MCF 10A (cell line): ENCODE measurements at places on chromosomes 7 and 10. TPM values are rescaled to one million over a fixed set of nuclear protein-coding genes. Genes with fewer than 3 reads are reported as not detected.

ZNF736 gene
- total RNA-seq, result 9.2 and 13.1 TPM in 2 replicates

DNA sequence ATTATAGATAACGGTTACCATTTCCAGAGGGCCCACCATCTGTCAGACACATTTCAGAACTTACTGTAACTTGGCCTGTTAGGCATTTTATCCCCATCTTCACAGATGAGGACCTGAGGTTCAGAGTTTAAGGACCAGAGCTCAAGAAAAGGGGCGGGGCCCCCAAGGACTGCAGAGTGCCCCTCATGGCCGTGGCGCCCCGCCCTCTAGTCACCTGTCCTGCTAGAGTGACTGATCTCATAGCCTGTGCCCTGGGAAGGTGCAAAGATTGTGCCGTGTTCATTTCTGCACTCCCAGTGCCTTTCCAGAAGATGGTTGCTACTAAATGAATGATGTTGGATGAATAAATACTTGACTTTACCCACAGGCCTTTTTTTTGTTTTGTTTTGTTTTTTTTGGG, 107.0 kb downstream of the XRCC2 start:
- H3K27ac ChIP-seq, result no peak overlapping the region
- H3K4me3 ChIP-seq, result no peak overlapping the region
- H3K4me1 ChIP-seq, result no peaks in the 10 kb centered on the region
- no peak for DNase-seq
- no peaks in the 10 kb centered on the region for H3K36me3 ChIP-seq

IQUB gene
- total RNA-seq, result 0.16 and 0.17 TPM in 2 replicates

ACTL6B gene
- total RNA-seq, result not detected in 2 replicates

- no peak overlapping the region for H3K27ac ChIP-seq
- H3K36me3 ChIP-seq, result no peaks in the 10 kb centered on the region
- DNase-seq, result no peak
- no peak overlapping the region for H3K4me3 ChIP-seq
Observed at GRCh38 chr7:123209786-123210185, 10.0 kb upstream of the SLC13A1 start.
